Right atrium auricular region (tissue), 2 donors: ENCODE measurements at places on chromosomes 3 and 15. TPM values are rescaled to one million over a fixed set of nuclear protein-coding genes. Genes with fewer than 3 reads are reported as not detected.

- H3K4me1 ChIP-seq: no peaks in the 10 kb centered on the region
- no peaks in the 10 kb centered on the region for H3K27me3 ChIP-seq
- no peak overlapping the region for H3K4me3 ChIP-seq
- peak overlapping the region; percentile 18 for H3K27ac ChIP-seq
- peaks cover 32% of the 10 kb centered on the region for H3K36me3 ChIP-seq
- DNase-seq: no peak
These were observed 77.8 kb downstream of the GHSR start for GRCh38 chr3:172370419-172370818.

GRCh38 chr15:62753518-62754221, 288.9 kb upstream of the TPM1 start:
- no peak for DNase-seq
- H3K27me3 ChIP-seq: no peaks in the 10 kb centered on the region
- H3K4me1 ChIP-seq: no peaks in the 10 kb centered on the region
- H3K36me3 ChIP-seq: peaks cover 7% of the 10 kb centered on the region

- DNase-seq: no peak
- no peak overlapping the region for H3K27ac ChIP-seq
- peaks cover 14% of the 10 kb centered on the region for H3K4me1 ChIP-seq
- no peaks in the 10 kb centered on the region for H3K36me3 ChIP-seq
- H3K27me3 ChIP-seq: no peaks in the 10 kb centered on the region
These were observed 144.1 kb downstream of the LRRK1 start for GRCh38 chr15:101063212-101063611.

DNA sequence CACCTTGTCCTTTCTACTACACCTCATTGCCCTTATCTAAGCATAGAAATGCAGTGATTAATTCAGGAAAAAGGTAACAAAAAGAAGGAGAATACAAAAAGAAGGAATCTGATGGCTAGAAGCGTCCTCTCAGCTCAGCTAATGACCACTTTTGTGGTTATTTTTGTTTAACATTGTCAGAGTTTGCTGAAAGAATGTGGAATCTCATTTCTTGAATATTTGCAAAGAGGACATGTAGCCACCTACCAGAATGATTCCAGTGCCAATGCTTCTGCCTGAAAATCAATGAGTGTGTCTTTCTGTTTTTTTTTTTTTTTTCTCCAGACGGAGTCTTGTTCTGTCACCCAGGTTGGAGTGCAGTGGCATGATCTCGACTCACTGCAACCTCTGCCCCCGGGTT, 24.5 kb downstream of the NANOGP8 start:
- H3K4me3 ChIP-seq: no peak overlapping the region
- DNase-seq: no peak
- H3K36me3 ChIP-seq: no peaks in the 10 kb centered on the region
- H3K27ac ChIP-seq: no peak overlapping the region

GRCh38 chr15:29632671-29633406, 189.4 kb downstream of the TJP1 start:
- DNase-seq: no peak
- no peak overlapping the region for H3K4me3 ChIP-seq
- H3K36me3 ChIP-seq: no peaks in the 10 kb centered on the region

The XYLB gene
- 0.70 TPM for total RNA-seq

- H3K4me3 ChIP-seq: no peak overlapping the region
- H3K27me3 ChIP-seq: no peaks in the 10 kb centered on the region
- no peaks in the 10 kb centered on the region for H3K4me1 ChIP-seq
- no peaks in the 10 kb centered on the region for H3K36me3 ChIP-seq
- H3K27ac ChIP-seq: no peak overlapping the region
These were observed 1032.4 kb downstream of the MCTP2 start for GRCh38 chr15:95263751-95264150.

- H3K27me3 ChIP-seq: no peaks in the 10 kb centered on the region
- no peak for DNase-seq
- no peaks in the 10 kb centered on the region for H3K4me1 ChIP-seq
- H3K36me3 ChIP-seq: no peaks in the 10 kb centered on the region
- no peak overlapping the region for H3K4me3 ChIP-seq
- H3K27ac ChIP-seq: no peak overlapping the region
These were observed 64.9 kb downstream of the IMPG2 start for GRCh38 chr3:101255441-101255840.

The ADGRG7 gene
- total RNA-seq: not detected

The SLC22A13 gene
- total RNA-seq: not detected

GRCh38 chr3:30457726-30458125, 148.7 kb upstream of the TGFBR2 start:
- H3K4me3 ChIP-seq: no peak overlapping the region
- no peaks in the 10 kb centered on the region for H3K27me3 ChIP-seq
- H3K36me3 ChIP-seq: no peaks in the 10 kb centered on the region

DNA sequence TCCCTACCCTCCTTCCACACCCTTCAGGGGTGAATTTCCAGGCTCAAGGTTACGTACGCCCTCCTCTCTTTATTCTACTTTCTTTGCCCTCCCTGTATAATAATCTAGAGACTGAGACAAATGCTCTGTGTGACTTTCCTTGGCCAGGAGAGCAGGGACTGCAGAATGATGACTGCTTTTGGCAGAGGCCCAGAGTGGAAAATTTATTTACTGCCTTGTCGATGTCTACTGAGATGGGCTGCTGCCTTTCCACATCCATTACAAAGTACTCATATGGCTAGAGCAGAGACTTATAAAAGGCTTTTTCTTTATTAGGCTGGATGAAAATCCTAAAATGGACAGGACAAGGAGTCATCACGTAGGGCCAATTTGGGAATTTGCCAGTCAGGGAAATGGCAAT, 576.2 kb downstream of the TUSC7 start:
- no peaks in the 10 kb centered on the region for H3K4me1 ChIP-seq
- H3K4me3 ChIP-seq: no peak overlapping the region
- no peak overlapping the region for H3K27ac ChIP-seq
- H3K27me3 ChIP-seq: no peaks in the 10 kb centered on the region
- H3K36me3 ChIP-seq: no peaks in the 10 kb centered on the region

DNA sequence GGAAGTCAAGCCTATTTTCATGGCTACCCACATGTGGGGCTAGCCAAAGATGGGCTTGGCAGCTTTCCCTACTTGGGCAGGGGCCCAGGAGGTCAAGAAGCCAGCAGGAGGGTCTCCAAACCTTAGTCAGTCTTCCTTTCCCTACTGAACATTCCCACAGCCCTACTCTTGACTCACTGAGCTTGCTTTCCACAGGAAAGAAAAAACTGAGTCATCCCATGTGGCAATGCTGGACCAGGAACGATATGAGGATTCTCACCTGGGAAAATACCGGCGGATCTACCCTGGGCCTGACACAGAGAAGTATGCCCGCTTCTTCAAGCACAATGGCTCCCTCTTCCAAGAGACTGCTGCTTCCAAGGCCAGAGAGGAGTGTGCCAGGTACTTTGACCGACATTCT, 3.7 kb upstream of the NGRN start:
- no peak overlapping the region for H3K4me3 ChIP-seq
- no peak for DNase-seq
- H3K27ac ChIP-seq: no peak overlapping the region
- H3K27me3 ChIP-seq: no peaks in the 10 kb centered on the region

DNA sequence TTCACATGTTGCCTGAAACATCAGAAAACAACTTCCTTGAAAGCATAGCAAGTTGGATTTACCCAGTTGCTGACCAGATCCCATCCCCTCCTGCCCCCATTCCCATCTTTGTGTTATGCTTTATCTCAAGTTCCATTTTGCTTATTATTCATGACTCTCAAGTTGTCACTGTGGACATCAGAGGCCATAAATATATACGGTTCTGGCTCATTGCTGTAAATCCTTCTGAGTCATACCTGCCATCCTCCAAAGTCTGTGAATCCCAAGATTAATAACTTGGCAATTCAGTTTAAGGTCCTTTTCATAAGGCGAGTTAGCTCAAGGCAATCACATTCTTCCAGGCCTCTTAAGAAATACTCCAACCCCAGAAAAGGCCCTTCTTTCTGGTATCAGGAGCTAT, 126.2 kb upstream of the C2CD4B start:
- DNase-seq: no peak
- no peaks in the 10 kb centered on the region for H3K4me1 ChIP-seq
- no peak overlapping the region for H3K27ac ChIP-seq
- H3K4me3 ChIP-seq: no peak overlapping the region

GRCh38 chr15:47218295-47218694, 499.0 kb upstream of the SEMA6D start:
- no peaks in the 10 kb centered on the region for H3K27me3 ChIP-seq

- H3K27me3 ChIP-seq: no peaks in the 10 kb centered on the region
- no peak overlapping the region for H3K27ac ChIP-seq
- H3K36me3 ChIP-seq: no peaks in the 10 kb centered on the region
- H3K4me1 ChIP-seq: no peaks in the 10 kb centered on the region
These were observed 204.9 kb downstream of the TNIK start for GRCh38 chr3:171255236-171255806.

The TRPM1 gene
- total RNA-seq: not detected

- H3K27ac ChIP-seq: no peak overlapping the region
- no peak overlapping the region for H3K4me3 ChIP-seq
- H3K4me1 ChIP-seq: no peaks in the 10 kb centered on the region
- H3K27me3 ChIP-seq: no peaks in the 10 kb centered on the region
- peak; percentile 28 for DNase-seq
- H3K36me3 ChIP-seq: no peaks in the 10 kb centered on the region
These were observed 46.9 kb downstream of the WNT5A start for GRCh38 chr3:55440104-55440708.

GRCh38 chr3:186401556-186401955, 39.5 kb upstream of the DGKG start:
- no peak overlapping the region for H3K27ac ChIP-seq
- no peak overlapping the region for H3K4me3 ChIP-seq
- H3K36me3 ChIP-seq: no peaks in the 10 kb centered on the region
- no peak for DNase-seq

GRCh38 chr3:59535791-59536221, 486.0 kb upstream of the CFAP20DC start:
- no peaks in the 10 kb centered on the region for H3K36me3 ChIP-seq
- DNase-seq: no peak
- no peak overlapping the region for H3K27ac ChIP-seq
- no peak overlapping the region for H3K4me3 ChIP-seq

DNA sequence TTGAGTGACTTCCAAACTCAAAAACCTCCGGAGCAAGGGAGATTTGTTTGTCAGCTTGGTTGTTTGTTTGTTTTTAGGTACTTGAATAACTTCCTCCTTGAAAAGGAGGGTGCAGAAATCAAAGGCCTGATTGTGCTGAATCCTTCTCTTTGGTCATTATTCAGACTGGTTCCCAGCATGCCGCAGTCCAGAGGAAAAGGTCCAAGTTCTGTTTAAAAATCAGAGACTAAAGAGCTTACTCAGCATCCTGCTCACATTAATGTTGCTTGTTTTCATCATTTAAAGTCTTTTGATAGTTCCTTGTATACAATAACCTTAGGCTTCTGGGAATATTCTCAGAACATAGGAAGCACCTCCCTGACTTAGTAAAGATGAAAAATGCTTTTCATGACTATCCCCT, 982 bp upstream of the SCG3 start:
- H3K4me1 ChIP-seq: peaks cover 7% of the 10 kb centered on the region
- no peak overlapping the region for H3K4me3 ChIP-seq

GRCh38 chr3:36362216-36362615, 18.1 kb upstream of the STAC start:
- H3K27ac ChIP-seq: no peak overlapping the region
- no peaks in the 10 kb centered on the region for H3K4me1 ChIP-seq
- H3K36me3 ChIP-seq: no peaks in the 10 kb centered on the region
- H3K4me3 ChIP-seq: no peak overlapping the region

The GOLGA8R gene
- total RNA-seq: 2.6 TPM

DNA sequence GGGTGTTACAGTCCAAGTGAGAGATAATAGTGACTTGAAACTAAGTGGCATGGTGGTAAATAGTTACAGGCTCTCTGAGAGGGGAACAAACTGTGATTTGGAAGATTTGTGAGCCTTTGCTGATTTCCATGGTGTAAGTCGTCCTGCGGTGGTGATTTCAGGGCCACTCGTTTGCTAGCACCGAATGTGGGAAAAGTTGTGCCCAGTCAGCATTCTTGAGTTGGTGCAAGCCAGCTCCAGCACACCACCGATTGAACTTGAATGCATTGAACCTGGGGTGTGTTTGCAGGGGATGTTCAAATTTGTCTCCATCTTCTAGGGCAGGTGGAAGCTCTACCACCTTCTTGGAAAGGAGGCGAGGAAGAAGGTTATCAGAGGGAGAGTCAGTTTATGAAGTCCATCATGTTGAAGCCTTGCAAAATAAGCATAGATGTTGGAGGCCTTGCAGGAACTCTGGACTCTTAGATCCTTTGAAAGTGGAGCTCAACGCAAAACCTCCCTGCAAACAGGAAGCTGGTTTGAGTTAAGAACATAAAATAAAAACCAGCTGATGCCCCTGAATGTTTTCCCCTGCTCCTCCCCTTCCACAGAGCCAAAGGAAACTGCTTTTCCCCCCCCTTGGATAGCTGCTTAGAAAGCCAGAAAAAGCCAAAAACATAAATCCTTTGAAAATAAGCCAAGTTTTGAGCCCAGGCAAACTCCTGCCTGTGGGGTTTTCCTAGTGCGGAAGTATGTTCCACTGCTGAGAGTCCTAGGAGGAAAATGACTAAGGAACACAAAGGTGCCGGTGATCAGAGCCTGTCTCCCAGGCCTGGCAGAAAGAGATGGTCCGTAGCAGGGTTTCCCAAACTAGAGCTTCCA, 21.9 kb downstream of the MAPKBP1 start:
- peaks cover 4% of the 10 kb centered on the region for H3K36me3 ChIP-seq
- no peak for DNase-seq
- no peaks in the 10 kb centered on the region for H3K27me3 ChIP-seq
- H3K27ac ChIP-seq: no peak overlapping the region
- no peak overlapping the region for H3K4me3 ChIP-seq

- DNase-seq: no peak
- no peaks in the 10 kb centered on the region for H3K36me3 ChIP-seq
These were observed 396.6 kb downstream of the EPHB1 start for GRCh38 chr3:135191708-135192107.

DNA sequence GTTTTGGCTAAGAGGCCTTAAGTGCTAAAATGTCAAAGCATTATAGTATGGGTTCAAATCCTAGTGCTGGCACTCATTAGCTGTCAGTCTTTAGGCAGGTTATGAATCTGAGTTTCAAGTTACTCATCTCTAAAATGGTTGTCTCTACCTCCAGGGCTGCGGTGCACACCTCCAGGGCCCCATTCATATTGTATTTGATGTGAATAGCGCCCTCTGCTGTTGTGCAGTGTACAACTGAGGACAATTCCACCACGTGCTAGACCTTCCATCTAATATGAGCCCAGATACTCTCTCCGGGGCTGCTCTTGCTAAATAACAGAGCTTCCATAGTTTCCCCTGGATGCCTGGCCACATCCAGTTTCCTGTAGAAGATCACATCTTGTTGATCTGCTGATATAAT, 54.3 kb downstream of the OXNAD1 start:
- H3K4me1 ChIP-seq: no peaks in the 10 kb centered on the region
- H3K36me3 ChIP-seq: peaks cover 65% of the 10 kb centered on the region
- no peak for DNase-seq
- no peak overlapping the region for H3K4me3 ChIP-seq

- H3K36me3 ChIP-seq: no peaks in the 10 kb centered on the region
- no peaks in the 10 kb centered on the region for H3K27me3 ChIP-seq
- no peak for DNase-seq
- H3K27ac ChIP-seq: no peak overlapping the region
- no peaks in the 10 kb centered on the region for H3K4me1 ChIP-seq
- H3K4me3 ChIP-seq: no peak overlapping the region
These were observed 12.8 kb downstream of the GABRA5 start for GRCh38 chr15:26879706-26880105.
